ENCODE measurements at places on chromosomes 12 and 14.
A peak's percentile ranks its signal among the peaks of the same experiment; 100 is the strongest.

DNA sequence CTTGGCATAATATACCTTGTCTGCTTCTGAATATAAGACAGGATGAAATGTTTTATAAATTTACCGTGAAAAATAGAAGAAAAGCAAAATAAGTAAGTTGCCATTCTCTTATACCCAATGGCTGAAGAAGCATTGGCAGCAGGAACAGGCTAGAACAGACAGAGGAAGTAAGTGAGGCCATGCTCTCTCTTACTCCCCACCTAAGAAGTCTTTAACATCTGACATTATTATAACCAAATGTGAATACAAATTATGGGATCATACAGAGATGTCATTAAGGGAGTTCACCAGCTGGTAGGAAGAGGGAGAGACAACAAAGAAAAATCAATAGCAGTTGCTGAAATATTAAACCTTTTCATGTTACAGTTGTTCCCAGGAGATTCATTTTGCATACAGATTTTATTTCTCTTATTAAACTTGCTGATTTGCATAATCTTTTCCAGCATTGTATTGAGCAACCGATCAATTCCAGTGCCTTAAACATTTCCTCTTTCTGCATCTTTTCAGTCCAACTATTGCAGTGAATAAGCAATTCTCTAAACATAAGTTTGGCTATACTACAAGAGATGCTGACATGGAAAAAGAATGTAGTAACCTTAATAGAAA is 270.6 kb downstream of the SLC6A15 start:
- no peak for DNase-seq

DNA sequence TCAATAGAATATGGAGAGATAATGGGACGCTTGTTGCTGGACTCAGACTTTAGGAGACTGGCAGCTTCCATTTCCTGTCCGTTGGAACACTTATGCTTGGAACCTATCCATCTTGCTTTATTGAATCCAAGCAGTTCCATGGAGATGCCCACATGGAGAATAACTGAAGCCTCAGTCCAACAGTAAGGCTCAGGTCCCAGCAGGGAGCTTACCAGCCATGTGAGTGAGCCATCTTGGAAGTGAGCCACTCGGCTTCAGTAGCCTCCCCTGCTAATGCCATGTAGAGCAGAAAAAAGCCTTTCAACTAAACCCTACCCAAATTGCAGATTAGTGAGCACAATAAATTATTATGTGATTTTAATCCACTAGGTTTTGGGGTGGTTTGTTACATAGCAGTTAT is 538.8 kb upstream of the STXBP6 start:
- no peak for DNase-seq

- DNase-seq = no peak
Measured at GRCh38 chr12:102009796-102010195, 52.0 kb downstream of the WASHC3 start.

GRCh38 chr12:72207486-72208409 is 64.4 kb upstream of the TRHDE start:
- DNase-seq = no peak

DNA sequence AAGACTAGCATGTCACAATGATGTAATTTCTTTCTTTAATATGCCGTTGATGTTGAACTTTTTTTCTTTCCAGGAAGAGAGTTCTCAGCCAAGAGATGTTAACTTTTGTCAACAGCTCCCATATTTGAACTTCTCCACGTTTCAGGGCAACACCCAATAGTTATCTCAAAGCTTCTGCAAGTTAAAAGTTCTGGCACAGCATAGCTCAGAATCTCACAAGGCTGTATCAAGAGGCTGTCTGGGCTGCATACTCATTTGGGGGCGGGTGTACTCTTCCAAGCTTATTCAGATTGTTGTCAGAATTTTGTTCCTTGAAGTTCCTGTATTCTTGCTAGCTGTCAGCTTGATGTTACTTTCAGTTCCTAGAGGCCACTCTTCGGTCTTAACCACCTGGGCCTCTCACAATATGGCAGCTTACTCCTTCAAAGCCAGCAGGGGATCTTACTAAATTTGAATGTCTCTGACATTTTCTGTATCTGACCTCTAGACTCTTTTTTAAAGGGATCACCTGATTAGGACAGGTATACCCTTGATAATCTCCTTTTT is 38.9 kb downstream of the KCNC2 start:
- no peak for DNase-seq

DNA sequence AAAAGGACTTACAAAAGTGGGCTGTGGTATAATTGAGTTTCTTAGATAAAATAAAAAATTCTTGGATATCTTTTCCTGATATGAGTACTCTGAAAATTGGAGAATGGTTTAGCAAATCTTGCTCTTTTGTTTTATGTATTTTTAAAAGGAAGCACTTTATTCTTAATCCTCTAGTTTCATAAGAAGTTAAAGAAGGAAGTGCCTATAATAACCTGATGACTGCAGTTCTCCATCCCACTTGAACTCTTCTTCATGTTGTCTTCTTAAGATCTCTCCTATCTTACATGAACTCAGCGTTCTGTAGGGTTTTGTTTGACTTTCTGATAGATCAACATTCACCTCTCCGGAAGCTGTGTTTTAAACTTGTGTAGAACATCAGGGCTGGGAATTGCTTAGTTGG is 271.0 kb downstream of the ERC1 start:
- no peak for DNase-seq

- DNase-seq = no peak
Measured at GRCh38 chr14:92886337-92886736, 36.6 kb upstream of the CHGA start.

GRCh38 chr12:130830246-130830551 is 8.9 kb downstream of the STX2 start:
- DNase-seq = no peak

DNA sequence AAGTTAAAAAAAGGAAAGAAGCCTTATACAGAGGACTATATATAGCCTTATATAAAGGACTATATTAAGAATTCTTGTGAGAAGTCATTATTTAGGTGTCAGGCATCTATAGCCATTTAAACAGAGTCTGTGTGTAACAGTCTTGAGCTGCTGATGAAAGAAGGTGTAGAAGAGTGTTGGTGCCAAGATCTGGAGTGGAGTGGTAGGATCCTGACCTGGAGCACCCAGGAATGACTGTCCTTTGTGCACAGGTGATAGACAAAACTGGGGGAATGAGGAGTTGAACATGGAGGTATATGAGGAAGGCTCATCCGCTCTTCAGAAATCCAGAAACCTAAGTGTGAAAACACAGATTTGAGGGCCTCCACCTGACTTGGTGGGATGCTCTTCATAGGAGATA is 747.3 kb downstream of the NRXN3 start:
- DNase-seq = no peak

- DNase-seq = no peak
Measured at GRCh38 chr12:96471368-96472050, 17.9 kb upstream of the CFAP54 start.

- no peak for DNase-seq
Measured at GRCh38 chr14:104891121-104891551, 26.1 kb downstream of the CEP170B start.

DNA sequence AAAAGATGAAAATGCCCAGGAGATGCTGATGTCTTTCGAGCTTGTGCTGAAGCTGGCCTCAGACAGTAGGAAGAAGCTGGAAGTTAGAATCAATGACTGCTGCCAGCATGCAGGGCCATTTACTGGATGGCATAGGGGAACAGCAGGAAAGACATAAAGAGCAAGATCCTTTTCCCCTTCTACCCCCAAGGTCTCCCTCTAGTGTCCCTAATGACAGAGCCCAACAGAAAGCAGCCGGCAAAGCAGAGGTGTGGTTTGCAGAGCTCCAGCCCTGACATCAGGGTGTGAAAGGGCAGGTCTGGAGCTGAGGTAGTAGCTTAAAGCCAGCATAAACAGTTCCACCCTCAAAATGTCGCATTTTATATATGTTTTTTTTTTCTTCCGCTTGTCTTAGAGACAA is 1560.7 kb upstream of the TMEM132C start:
- no peak for DNase-seq

DNA sequence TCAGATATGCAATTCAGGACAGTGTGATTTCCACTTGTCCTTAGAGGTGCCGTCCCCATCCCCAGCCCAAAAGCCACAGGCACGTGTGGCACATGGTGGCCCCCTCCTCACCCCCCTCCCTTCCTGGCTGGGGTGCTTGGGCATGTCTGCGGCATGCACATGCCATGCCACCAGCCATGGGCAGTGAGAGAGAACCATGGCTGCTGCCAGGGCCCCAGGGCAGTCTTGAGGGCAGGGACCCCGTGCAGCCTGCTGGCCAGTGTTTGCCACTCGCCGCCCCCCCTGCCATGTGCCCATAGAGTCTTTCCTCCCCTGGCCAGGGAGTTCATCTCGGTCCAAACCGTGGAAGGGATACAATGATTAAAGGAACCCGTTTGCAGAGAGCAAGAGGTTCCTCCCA is 41.5 kb downstream of the TNFAIP2 start:
- no peak for DNase-seq

- no peak for DNase-seq
Measured at GRCh38 chr12:119946213-119946612, 42.8 kb upstream of the BICDL1 start.

- no peak for DNase-seq
Measured at GRCh38 chr12:111756681-111757080, 10.1 kb upstream of the ALDH2 start.

DNA sequence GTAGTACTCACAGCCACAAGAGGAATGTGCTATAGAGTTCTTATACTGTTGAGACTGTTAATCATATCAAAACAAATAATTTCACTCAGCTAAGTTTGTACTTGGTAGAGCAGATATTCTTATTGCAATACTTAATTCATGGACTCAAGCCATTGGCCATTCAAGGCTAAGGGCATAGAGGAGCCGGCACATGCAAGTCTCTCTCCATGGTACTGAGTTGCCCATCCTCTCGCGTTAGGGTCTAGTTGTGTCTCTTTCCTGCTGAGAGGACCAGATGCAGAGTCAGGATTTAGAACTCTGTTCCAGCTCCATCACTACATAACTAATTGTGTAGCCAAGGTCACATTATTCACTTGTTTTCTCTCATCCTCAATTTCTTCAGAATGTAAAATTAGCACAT is 14.4 kb upstream of the TUNAR start:
- DNase-seq = peak; percentile 25

GRCh38 chr14:51860825-51861499 is 550 bp downstream of the GNG2 start:
- peak; percentile 59 for DNase-seq

DNA sequence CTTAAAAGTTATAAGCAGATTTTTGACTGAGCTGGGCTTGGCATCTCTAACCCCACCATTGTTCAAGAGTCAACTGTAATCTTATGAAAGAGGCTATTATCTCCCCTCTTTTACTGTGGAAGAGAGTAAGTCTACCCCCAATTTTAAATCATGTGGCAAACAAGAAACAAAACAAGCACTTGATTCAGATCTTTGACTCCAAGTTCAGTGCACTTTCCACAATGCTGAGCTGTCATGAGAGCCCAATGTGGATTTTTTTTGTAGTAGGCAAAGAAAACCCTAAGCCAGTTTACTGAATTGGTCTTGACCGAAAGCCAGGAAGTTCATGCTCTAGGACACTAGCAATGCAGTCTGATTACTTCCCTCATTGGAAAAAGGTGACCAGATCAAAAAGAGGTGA is 306.2 kb downstream of the GALC start:
- DNase-seq = no peak

DNA sequence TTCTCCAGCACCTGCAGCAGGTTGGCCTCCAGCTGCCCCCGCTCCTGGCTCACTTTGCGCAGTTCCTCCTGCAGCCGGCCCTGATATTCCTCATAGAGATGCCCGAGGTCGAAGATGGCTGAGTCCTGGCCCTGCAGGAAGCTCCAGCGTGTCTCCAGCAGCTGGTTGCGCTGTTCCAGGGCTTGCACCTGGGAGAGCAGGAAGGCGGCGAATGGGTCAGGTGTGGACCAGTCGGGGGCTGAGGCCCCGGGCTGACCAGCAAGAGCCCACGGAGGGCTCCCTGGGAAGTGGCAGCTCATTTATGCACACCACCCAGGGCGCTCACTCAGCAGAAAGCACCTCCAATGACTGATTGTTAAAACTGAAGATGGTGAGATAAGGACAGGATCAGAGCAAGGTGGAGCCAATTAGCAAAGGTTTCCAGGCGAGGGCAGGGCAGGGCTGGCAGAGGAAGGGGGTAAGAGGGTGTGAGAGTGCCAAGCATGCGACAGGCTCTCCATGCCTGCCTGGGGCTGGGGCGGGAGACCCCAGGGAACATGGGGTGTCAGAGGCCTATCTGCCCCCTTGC is 6.3 kb downstream of the KRT80 start:
- DNase-seq = no peak

- no peak for DNase-seq
Measured at GRCh38 chr14:68741477-68741791, 51.4 kb downstream of the ZFP36L1 start.

- no peak for DNase-seq
Measured at GRCh38 chr14:74195623-74196022, 43.6 kb upstream of the VSX2 start.

DNA sequence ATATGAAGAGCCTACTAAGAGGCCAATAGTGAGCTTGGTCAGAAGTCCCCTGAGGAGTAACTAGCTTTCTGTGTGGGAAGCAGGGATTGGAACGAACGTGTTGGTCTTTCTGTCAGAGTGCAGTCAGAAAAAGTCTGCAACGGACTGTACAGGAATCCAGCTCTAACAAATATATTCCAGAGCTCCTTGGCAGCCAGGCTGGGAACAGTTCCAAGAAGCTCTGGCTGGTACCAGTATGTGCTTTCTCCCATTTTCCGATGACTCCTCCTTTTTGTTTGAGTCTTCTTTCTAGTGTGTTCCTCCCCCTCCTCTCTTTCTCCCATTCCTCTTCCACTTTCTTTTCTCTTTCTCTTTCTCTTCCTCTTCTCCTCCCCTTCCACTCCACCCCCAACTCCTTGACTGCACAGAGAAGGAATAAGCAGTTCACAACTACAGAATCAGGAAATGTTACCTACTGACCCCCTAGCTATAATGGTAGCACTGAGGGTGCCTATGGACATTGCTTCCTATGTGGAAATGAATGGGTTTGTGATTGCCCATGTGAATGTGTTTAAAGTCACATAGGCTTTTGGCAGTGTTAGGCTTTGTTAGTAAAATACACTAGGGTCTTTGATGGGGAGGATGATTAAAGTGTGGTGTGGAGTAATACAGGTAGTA is 59.9 kb downstream of the TTLL5 start:
- DNase-seq = no peak

GRCh38 chr14:31898838-31899528 is 178.1 kb upstream of the ARHGAP5 start:
- no peak for DNase-seq

DNA sequence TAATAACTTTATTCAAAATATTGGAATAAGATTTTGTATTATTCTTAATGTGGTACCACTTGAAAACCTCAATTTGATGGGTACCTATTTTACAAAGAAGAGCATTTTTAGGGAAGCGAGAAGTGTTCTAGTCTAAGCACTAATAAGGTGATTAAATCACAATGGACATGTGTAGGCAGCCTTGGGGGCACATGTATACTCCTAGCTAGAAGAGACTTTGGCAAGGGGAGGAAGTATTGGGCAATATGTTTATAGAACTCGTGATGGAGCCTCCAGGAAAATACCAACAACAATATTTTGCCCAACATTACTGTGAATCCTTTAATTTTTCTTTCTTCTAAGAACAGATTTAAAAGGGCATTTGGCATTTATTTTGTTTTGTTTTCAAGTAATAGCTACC is 280.3 kb downstream of the ADAMTS20 start:
- DNase-seq = no peak

DNA sequence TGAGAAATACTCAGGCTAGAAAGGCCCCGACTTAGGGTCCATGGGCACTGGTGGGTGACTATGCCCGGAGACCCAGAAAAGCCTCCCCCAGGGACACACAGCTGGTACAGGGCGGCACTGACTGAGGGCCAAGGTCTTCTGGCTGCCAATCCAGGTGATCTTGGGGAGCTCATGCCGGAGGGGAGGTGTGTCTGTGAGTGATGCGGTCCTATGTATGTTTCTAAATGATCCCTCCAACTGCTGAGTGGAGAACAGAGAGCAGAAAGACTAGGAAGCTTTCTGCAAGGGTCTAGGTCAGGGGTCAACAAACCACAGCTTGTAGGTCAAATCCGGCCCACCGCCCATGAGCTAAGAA is 391 bp downstream of the SERPINA4 start:
- no peak for DNase-seq
